ENCODE measurements at places on chromosomes 16 and 17.

DNA sequence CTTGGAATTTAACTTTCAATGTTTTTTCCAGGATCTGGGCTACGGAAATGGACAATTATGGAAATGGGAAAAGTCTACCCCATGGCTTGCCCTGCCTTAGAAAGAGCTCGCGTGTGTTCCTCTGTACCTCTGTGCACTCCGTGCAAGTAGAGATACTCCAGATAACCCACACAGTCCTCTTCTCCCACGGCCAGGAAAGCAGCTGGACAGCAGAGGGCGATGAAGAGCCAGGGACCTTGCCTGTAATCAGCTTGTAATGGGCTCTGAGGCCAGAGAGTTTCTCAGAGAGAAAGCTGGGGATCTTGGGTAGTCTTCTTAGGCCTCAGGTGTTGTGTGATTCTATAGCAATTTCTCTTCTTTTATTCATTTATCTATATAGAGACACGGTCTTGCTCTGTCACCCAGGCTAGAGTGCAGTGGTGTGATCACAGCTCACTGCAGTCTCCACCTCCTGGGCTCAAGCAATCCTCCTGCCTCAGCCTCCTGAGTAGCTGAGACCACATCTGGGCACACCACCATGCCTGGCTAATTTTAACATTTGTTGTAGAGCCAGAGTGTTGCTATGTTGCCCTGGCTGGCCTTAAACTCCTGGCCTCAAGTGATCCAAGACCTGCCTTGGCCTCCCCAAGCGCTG is 2.4 kb upstream of the SOCS7 start:
- DNase-seq: peak; percentile 56

- DNase-seq: peak; percentile 42
Measured at GRCh38 chr17:957856-958421, 21.6 kb downstream of the NXN start.

DNA sequence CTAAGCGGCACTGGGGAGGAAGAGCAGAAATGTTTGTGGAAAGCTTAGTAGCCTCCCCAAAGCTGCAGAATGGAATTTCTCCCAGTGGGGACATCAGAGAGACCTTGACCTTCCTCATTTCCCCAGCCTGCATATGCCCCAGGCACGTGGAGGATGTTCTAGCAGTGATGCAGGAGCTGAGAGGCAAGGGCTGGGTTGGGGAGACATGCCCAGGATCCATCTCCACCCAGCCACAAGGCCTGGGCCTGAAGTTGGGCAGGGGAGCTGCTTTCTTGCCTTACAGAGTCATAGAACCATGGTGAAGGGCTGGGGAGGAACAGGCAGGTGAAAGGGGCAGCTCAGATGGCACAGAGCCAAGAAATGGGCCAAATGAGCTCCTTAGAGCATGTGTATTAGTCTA is 104.0 kb downstream of the TMEM132E start:
- DNase-seq: no peak

DNA sequence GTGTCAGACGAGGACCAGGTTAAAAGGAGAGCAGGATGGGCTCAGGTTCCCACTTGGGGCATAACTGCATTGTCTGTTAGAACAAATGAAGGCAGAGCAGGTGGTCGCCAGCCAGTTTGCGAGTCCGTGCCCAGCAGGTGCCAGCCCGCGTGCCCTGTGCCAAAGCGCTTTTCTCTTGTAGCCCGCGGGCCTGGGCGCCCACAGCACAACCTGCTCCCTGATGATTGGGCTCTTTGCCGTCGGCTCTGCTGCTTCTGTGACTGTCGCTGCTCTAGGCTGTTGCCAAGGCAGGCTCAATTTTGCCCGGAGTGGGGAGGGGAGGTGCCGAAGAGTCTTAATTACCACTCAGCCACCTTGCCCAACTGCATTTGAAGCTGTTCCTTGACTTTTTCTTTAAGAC is 21.1 kb downstream of the KNOP1 start:
- no peak for DNase-seq

GRCh38 chr16:68276223-68276622 is 11.9 kb downstream of the SLC7A6 start:
- DNase-seq: no peak

DNA sequence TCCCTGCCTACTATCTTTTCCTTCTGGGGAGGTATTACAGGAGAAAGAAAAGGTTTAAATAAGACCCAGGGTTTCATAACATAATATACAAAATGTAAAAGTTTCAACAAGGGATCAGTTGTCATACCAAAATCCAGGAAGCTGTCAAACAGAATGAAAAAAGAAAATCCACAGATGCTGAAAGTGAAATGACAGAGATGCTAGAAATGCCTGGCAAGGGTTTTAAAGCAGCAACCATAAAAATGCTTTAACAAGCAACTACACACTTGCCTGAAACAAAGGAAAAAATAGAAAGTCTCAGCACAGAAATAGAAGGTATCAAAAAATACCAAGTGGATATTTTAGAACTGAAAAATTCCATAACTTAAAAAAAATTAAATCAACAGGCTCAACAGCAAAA is 105.0 kb downstream of the C16orf78 start:
- no peak for DNase-seq

GRCh38 chr17:58870747-58871146 is 115.1 kb downstream of the PPM1E start:
- DNase-seq: no peak

Data from RWPE1 (cell line).